ENCODE measurements at places on chromosomes 1 and 21.

DNA sequence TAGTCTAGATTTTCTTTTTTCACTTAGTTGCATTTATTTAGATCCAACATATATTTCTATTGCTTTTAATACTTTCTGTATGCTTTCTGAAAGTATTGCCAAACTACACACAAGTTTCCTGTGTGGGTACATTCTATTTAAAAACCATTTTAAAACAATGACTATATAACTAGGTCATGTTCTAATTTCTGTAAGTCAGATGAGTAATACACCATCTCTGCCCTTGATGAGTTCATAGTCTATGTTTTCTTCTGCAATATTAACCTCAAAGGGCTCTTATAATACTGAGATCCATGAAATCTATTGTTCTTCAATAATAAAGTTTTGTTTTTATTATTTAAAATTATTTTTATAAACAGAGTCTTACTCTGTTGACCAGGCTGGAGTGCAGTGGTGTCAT lies 68.3 kb downstream of the RNASEL start:
- DNase-seq = no peak

DNA sequence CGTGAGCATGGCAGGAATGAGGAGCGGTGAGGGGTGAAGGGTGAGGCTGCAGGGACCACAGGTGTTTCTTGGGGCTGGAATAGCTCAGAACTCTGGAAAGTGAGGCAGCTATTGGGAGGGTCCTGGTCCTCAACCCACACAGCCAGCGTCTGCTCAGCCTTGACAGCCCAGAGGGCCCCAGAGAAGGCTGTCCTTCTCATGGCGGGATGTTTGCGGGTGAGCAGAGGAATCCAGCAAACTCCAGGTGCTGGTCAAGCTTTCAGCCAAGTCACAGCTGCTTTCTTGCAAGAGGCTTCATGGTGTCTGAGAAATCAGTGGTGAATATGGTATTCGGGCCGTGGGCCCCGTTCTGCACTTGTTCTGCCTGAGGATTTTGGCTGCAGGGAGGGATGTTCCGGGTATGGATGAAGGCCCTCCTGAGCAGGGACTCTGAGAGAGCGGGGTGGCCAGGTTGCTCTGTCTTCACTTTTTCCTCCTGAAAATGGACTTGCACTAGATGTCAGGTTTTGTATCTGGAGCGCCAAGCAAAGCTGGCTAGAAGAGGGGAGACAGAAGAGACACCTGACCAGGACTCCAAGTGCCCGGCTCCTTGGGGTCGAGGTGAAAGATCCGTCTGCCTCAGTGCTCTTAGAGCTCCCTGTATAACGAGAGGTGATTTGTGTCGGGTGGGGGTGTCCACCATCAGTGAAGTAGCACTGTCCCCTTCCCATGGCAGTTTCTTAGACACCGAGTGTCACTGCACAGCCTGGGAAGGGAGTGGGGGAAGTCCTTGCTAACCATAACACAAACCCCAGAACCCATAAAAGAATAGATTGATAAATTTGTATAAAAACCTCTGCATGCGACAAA lies 139.9 kb downstream of the PEX14 start:
- DNase-seq = no peak

- no peak for DNase-seq
Observed at GRCh38 chr1:65393347-65393746, 27.1 kb upstream of the LEPR start.

- DNase-seq = no peak
Observed at GRCh38 chr1:118649369-118650106, 338.6 kb downstream of the TBX15 start.

All from epithelial cell of prostate (primary cell).